A549 treated with ZK216348 at 1 μM for 4 hours (cell line): ENCODE measurements at places on chromosomes 3 and 15. TPM values are rescaled to one million over a fixed set of nuclear protein-coding genes. Genes with fewer than 3 reads are reported as not detected.

Gene ASB14
- not detected in 5 replicates for total RNA-seq

Gene NMNAT3
- total RNA-seq = 1.0 to 2.1 TPM (median 1.7 TPM) in 5 replicates

Gene LMCD1
- 59.3 to 69.5 TPM (median 66.2 TPM) in 5 replicates for total RNA-seq

Gene OR5H6
- total RNA-seq = not detected in 5 replicates
